ENCODE measurements at places on chromosomes 12 and 14.

DNA sequence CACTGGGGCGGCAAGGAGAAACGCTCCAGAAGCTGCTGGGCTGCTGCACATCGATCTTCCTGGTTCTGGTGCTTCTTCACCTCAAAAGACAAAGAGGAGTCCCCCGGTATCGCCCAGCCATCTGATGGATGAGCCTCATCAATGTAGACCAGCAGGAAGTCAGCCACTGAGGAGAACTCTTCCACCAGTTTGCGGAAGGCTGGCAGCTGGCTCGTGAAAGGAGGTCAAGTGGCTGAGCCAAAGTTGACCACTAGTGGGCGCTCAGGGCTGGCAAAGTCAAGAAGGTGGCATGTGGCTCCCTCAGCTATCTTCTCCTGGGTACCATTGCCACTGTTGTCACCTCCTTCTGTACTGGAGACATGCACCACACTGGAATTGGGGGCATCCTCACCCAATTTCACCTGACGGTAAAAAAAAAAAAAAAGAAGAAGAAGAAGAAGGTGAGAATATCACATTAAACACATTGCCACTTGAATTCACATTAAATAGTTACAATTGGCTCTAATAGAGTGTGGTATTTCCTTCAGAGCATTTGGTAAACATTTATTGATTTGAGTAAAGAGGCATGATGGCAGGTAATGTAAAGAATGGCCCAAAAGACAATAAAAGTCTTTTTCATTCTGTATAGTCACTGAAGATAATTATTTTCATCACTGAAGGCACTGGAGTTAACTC lies 8.3 kb downstream of the DIO2 start:
- no peak for DNase-seq

GRCh38 chr14:65057695-65058094 lies 44.6 kb downstream of the MAX start:
- DNase-seq: no peak

GRCh38 chr14:91417120-91417982 lies at the start of gene CCDC88C:
Gene CCDC88C (minus strand): TSS chr14:91417820. CDS start chr14:91417690, 130 bp downstream.
- DNase-seq: peak; percentile 81

- DNase-seq: no peak
These were observed 26.7 kb downstream of the NIN start for GRCh38 chr14:50804181-50804721.

GRCh38 chr14:49218436-49219092 lies 367.6 kb downstream of the RPS29 start:
- DNase-seq: no peak

- DNase-seq: no peak
These were observed 63.8 kb downstream of the CPSF2 start for GRCh38 chr14:92185559-92185958.

GRCh38 chr12:82848845-82849244 lies 162.1 kb downstream of the TMTC2 start:
- DNase-seq: no peak

DNA sequence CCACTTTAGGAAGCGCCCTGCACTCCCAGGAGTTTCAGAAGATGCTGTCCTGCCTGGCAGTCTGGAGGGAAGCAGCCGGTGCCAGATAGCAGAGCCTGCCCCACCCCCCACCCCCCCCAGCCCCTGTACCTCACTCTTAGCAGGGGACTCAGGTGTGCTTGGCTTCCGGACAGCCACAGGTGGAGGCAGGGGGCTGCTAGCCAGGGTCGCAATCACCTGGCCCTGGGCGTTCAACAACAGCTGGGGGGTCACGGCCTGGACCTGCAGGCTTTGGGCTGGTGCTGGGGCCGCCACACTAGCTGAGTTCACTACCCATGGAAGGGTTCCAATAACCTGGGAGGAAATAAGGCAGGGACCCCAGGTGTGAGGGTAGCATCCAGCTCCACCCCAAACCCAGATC lies 22.0 kb downstream of the POU6F1 start:
- no peak for DNase-seq

DNA sequence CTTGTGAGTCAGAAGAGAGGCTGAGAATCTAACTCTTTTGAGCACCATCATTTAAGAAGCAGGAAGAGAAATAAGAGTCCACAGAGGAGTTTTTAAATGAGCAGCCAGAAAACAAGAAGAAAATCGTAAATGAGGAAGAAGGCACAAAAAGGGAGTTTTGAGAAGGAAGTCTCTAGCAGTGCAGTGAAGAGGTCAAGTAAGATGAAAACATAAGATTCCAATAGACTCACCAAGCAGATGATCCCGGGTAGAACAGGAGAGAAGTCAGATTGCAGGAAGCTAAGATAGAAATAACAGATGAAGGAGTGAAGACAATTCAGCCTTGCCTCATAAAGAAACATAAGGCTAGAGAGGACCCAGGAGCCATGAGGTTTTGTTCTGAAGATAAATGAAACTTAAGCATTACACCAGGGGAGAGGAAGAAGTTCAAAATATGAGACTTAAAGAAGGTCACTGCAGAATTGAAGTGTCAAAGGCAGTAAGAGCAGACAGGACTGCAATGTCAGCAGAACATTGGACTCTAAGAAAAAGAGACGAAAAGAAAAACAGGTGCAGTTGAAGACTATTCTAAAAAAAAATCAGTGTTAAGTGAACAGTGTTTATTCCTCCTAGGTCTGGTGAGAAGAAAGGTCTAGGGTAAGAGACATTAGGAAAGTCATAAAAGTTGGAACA lies 229.0 kb downstream of the SEC23A start:
- no peak for DNase-seq

DNA sequence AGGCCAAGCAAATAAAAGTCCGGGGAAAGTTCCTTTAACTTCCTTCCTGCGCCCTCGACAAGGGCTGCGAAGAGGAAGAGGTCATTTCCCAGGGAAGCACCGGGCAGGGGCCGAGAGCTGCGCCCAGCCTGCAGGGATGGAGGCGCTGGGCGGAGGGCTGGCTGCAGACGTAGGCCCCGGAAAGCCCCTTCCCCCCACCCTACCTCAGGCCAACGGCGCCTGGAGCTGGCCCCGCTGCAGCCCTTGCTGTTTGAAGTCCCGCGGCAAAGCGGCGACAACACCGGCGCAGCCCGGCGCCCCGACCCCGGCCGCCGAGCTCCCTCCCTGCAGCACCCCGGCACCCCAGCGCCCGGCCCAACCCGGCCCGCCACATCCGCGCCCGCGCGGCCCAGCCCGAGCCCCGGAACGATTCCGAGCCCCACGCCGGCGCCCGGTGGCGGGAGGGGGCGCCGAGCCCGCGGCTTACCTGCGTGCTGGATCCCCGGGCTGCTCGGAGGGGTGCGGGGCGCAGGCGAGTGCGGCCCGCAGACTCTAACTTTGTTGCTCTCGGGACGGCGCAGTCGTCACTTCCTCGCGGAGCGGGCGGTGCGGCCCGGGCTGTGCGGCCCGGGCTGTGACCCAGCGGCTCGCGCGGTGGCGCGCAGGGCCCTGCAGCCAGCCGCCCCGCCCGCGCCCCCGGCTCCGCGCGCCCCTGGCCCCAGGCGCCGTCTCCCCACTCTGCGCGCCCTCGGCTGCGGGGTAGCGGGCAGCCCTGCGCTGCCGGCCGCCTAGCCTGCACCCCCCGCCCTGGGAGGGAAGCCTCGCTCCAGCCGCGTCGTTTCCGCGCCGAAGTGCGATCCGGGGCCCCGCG lies 64.8 kb upstream of the PTGR2 start:
- peak; percentile 55 for DNase-seq

GRCh38 chr14:88380405-88380804 lies 5.1 kb upstream of the SPATA7 start:
- DNase-seq: no peak

DNA sequence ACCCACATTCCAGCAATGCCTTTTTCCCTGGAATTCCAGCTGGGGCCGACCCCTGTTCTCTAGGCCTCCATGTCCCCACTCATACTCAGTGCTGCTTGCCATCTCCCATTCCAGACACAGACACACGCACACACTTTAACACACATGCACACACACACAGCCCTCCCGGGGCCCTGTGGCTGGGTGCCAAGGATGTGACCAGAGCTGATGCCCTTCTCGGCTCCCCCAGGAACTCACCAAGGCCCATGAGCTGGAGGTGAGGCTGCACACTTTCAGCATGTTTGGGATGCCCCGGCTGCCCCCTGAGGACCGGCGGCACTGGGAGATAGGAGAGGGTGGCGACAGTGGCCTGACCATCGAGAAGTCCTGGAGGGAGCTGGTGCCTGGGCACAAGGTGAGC lies 4.3 kb downstream of the PLEKHG6 start:
- DNase-seq: no peak

GRCh38 chr14:90454041-90455000 lies 57.5 kb downstream of the CALM1 start:
- DNase-seq: no peak

DNA sequence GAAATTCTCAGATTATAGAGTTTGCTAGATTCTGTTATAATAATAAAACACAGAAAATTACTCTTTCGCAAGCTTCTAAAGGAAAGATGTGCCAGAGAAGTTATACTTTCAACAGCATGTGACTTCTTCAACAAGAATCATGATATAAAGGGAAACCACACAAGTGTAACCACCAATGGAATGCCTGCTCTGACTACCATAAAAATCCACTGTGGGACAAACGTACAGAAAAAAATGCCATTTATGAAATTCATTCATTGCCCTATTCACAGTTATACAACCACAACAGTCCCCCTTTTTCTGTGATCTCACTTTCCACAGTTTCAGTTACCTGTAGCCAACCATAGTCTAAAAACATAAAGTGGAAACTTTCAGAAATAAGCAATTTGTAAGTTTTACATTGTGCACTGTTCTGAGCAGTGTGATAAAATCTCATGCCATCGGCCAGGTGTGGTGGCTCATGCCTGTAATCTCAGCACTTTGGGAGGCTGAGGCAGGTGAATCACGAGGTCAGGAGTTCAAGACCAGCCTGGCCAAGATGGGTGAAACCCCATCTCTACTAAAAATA lies 3.2 kb downstream of the CATSPERB start:
- DNase-seq: no peak

GRCh38 chr12:89723276-89723675 lies 14.6 kb upstream of the ATP2B1 start:
- DNase-seq: no peak

DNA sequence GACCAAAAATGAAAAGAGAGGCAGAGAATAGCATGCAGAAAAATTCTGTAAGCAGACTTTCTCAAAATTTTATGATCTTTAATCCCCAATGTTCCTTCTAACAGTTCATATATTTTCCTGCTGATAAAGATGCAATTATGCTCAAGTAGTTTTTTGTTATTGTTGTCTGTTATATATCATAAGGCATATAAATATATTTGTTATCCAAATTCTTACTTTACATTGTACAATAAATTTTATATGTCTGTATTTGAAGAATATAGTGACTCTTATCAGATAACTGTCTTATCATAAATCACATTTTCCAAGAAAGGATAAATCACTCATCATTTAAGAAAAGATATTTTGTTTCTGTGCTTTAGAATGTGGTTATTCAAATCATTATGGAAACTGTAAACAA lies 2.6 kb downstream of the RASSF9 start:
- no peak for DNase-seq

GRCh38 chr14:104579507-104579906 lies at the start of gene C14orf180:
Gene C14orf180 (plus strand): TSS chr14:104579764. CDS start chr14:104586431, 6,667 bp downstream.
- no peak for DNase-seq

GRCh38 chr14:101853455-101854018 lies 92.0 kb downstream of the PPP2R5C start:
- DNase-seq: no peak

DNA sequence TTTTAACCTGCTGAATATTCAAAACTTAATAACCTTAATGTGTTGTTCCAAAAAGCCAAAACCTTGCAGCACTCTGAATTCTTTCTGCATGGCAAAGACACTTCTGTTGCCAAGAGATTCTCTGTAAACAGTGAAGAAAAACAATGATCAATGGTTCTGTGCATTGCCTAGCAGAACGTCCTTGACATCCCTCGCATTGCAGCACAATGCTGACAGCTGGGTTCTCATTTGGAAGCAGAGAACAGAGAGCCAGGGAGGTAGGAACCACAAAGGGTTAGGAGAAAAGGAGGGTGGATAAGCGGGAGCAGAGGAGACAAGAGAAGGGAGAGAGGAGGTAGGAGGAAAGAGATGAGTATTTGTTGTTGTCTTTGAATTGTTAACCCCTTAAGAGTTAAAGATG lies 501.1 kb downstream of the NAV3 start:
- no peak for DNase-seq

DNA sequence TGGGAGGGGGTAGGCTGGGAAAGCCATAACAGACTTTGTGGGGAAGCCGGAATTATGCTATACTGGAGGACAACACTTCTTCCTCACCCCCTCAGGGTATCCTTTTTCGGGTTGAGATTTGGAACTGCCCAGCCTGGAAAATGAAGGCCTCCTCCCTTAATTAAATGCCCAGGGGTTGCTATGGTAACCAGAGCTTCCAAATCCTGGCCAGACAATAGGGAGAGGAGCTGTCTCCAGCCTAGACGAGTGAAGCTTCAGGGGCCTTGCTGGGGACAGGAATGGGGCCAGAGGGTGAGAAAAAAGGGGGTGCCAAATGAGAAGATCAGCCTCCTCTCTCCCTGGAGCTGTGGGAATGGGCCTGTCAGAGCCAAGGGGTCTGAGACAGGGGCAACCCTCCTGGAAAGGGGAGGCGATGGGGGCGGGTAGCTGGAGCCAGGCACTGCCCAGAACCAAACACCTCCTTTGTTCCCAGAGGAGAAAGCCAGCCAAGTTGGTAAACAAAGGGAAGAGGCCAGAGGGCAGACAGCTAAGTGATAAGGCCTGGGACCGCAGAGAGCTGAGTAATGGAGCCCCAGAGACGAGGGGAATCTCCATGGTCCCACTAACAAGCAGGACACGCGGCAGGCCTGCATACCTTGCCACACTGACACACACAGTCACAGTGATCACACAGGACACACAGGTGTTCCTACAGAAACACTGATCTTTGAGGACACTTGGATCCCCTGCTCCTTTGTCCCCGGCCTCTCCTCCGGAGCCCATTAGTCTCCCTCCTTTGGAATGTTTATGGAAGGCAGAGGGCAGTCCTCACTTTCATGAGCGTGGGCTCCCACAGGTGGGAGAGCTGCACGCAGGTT lies 17.9 kb upstream of the RND1 start:
- no peak for DNase-seq

GRCh38 chr12:2683283-2684025 lies 111.3 kb upstream of the FKBP4 start:
- no peak for DNase-seq

GRCh38 chr12:30021051-30021833 lies 237.5 kb upstream of the TMTC1 start:
- DNase-seq: no peak

DNA sequence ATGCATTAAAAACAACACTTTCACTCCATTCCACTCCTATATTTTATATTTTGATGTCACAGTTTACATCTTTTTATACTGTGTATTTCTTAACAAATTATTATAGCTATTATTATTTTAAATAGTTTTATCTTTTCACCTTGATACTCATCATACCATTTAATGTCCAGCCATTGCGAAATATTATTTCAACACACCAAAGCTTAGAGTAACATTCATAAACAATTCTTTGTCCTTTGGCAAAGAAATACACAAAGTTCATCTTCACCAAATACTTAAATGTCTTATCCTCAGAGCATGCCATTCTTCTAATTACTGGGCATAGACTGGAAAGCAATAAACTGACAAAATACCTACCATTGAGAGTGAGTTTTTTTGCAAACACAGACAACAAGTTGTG lies 1963.4 kb upstream of the FLRT2 start:
- DNase-seq: no peak

- no peak for DNase-seq
These were observed 306.3 kb downstream of the ATP23 start for GRCh38 chr12:58247633-58248032.

- DNase-seq: no peak
These were observed 262.8 kb downstream of the SLC16A7 start for GRCh38 chr12:59858508-59859170.

GRCh38 chr12:51391283-51392123 lies at the start of gene GALNT6:
Gene GALNT6 (minus strand): TSS chr12:51391406. CDS start chr12:51379781, 11,625 bp downstream.
- DNase-seq: peak; percentile 57

Measured in stimulated activated naive CD4-positive, alpha-beta T cell (primary cell).